ENCODE measurements at places on chromosomes 7 and 10.

GRCh38 chr7:51307651-51308210, 8.9 kb downstream of the COBL start:
- no peak for DNase-seq

DNA sequence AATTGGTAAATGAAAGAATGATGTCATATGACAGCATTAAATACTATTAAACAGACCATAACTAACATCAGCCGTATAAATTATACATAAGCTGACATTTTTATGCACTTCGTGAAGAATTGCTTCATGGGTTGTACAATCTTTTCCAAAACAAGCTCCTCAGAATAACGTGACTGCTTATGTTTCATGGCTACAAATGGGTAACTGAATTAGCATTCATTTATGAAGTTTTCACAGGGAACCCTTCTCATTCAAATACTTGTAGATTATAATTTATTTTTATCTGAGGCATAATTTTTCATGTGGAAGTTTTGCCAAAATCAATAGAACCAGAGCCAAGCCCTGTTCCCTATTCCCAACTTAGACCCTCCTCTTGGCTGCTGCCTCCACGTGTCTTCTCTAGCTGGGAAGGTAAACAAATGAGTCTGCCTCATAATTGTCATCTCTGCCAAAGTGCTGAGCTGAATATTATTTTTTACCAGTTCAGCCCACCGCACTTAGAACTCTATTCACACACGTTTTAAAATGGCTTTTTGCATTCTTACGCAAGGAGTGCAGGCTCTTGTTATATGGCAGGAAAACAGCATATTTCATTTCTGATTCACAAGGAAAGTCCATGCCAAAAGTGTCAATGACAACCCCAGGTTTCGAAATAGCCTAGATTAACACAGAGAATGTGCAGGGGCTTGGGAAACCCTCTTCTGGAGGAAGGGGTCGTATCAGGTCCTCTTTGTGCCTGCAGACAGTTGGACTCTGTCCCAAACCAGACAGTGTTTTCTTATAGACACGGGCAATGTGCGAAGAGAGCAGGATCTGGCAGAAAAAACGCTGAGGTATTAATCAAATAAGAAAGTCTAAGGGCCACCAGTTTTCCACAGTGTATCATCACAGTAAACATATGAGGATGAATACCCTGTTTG, 370.7 kb upstream of the MGMT start:
- peak; percentile 89 for DNase-seq

- DNase-seq = no peak
Observed at GRCh38 chr10:69324583-69324982, 46.3 kb downstream of the HK1 start.

- DNase-seq = no peak
Observed at GRCh38 chr10:24695452-24695851, 28.2 kb downstream of the ARHGAP21 start.

GRCh38 chr7:157818701-157819454, 482.1 kb downstream of the DNAJB6 start:
- DNase-seq = no peak

GRCh38 chr10:132328106-132328505, 3.9 kb upstream of the LRRC27 start:
- DNase-seq = no peak

- DNase-seq = peak; percentile 42
Observed at GRCh38 chr7:151125470-151125845, 39.2 kb downstream of the AGAP3 start.

- DNase-seq = no peak
Observed at GRCh38 chr10:114499116-114499515, 94.8 kb upstream of the AFAP1L2 start.

All from fibroblast of skin of scalp (primary cell).